ENCODE measurements at places on chromosomes 7 and 10. TPM values are rescaled to one million over a fixed set of nuclear protein-coding genes. Genes with fewer than 3 reads are reported as not detected.

The POLR2J2 gene
- total RNA-seq: 14.1 TPM

The NKX2-3 gene
- 0.26 TPM for total RNA-seq

The HABP2 gene
- 3.6 TPM for total RNA-seq

The SERPINE1 gene
- 13.7 TPM for total RNA-seq

The JCAD gene
- total RNA-seq: 67.6 TPM

All from upper lobe of right lung (tissue), 1 donor.